ENCODE measurements at places on chromosomes 2 and 18. TPM values are rescaled to one million over a fixed set of nuclear protein-coding genes. Genes with fewer than 3 reads are reported as not detected.

DNA sequence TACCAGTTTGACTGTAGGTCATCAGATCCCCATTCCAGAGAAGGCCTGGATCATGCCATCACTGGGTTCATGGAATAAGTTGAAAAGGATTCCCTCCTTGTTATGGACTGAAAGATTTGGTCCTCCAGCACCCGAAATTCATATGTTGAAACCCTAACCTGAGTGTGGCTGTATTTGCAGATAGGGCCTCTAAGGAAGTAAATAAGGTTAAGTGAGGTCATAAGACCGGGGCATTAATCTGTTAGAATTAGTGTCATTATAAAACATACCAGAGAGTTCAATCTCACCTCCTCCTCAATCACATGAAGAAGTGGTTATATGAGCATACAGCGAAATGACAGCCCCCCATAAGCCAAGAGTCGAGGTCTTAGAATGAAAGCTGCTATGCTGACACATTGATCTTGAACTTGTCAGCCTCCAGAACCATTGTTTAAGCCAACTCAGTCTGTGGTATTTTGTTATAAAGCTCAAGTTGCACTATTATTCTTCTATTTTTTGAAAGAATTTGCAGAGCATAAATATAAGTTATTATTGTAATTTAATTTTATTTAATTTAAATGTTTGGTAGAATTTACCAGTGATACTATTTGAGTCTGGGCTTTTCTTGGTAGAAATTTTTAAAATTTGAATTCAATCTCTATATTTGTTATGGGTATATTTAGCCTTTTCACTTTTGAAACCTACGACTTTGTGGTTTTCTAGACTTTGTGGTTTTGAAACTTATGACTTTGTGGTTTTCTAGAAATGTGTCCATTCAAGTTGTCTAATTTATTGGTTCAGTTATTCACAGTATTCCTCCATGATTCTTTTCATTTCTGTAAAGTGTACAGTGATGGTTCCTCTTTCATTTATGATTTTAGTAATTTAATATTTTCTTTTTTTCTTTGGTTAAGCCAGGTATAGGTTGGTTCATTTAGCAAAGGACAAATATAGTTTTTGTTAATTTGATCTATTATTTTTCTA lies 1206.7 kb upstream of the CDH2 start:
- no peak for DNase-seq

Gene NOSTRIN
- not detected for total RNA-seq

Gene HS6ST1
- 58.9 TPM for total RNA-seq

DNA sequence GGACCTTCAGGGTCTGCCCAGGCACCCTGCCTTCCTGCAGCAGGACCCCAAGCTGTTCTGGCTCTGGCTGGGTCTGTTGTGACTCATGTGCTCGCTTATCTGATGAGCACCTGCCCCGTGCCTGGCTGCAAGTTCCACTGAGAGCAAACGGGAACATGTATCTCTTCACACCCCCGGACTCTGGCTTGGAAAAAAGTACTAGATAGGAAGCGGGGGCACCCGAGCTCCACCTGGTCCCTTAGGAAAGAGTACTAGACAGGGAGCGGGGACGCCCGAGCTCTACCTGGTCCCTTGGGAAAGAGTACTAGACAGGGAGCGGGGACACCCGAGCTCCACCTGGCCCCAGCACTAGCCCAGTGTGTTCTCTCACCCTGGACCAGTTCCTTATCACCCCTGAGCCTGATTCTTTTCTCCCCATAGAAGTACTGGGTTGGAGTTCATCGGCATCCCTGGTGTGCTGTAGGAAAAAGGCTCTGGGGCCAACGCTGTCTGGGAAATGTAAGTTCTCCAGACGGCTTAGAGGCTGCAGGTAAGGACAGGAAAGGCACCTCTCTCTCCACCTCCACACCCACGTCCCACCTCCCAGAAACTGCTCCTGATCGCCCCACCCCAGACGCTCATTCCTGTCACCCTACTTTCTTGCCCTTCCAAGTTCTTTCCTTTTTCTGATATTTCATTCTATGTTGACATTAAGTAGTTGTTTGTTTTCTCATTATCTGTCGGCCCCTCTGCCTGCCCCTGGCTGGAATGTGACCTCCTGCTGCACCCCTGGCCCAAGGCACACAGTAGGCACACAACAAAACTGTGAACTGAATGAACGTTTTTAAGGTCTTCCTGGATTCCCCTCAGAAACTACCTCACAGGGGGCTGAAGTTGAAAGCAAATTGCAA lies 40.2 kb downstream of the HDAC4 start:
- DNase-seq: peak; percentile 25

GRCh38 chr2:172768401-172768800 lies 32.8 kb downstream of the RAPGEF4 start:
- no peak for DNase-seq

GRCh38 chr2:71948781-71949536 lies 198.7 kb downstream of the CYP26B1 start:
- DNase-seq: no peak

Gene LRRC30
- not detected for total RNA-seq

DNA sequence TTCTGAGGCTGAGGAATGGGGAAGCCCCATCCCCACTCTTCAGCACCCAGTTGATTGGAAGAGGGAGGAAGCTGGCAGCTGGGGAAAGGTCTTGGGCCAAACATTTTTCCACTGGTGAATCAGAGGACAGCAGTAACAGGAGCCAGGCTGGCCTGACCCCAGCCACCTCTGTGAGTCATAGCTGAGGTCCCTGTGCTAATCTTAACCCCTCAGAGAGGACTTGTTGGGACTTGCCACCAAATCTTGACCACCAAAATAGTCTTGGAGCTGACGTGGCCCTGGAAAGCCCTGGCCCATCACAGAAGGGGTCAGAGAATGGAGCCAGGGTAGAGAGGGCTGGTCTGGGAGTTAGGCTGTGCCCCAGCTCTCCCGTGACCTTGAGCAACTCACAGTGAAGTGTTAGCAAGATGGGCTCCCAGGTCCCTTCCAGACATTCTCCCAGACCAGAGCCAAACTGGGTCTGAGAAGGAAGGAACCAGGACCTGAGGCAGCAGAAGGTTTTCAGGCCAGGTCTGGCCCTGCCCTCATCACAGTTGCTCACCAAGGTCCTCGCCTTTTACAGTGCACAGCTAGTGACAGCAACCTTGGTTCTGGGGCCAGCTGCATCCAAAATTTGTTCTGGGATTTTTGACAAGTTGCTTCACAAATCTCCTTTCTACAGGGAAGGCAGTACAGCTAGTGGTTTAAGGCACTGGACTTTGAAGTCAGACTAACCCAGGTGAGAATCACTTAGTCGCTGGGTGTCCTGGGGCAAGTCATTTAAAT lies 266.6 kb downstream of the CYP26B1 start:
- no peak for DNase-seq

GRCh38 chr2:240555541-240556250 lies 2.1 kb downstream of the ANKMY1 start:
- DNase-seq: no peak

GRCh38 chr18:9619545-9619944 lies 5.2 kb upstream of the PPP4R1 start:
- no peak for DNase-seq

All from H9 (cell line).